ENCODE measurements at places on chromosomes 3 and 15.

GRCh38 chr15:82970696-82971095 lies 15.3 kb upstream of the RAMAC start:
- no peak for DNase-seq

DNA sequence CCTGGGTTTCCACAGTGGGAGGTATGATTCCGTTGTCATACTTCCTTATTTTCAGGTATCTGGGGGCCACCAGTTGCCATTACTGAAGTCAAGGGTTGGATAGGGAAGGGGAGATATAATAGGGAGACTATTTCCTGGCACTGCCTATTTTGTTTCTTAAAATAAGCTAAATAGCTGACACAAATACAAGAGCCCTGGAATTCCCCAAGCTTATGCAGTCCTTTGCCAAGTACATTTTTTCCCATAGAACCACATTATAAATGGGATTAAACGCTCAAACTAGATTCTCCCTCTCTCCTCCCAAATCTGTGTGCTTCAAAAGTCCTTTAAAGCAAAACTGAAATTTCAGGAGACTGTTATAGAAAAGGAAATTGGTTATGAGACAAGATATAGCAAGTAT lies 68.7 kb downstream of the AP4E1 start:
- DNase-seq, result no peak

DNA sequence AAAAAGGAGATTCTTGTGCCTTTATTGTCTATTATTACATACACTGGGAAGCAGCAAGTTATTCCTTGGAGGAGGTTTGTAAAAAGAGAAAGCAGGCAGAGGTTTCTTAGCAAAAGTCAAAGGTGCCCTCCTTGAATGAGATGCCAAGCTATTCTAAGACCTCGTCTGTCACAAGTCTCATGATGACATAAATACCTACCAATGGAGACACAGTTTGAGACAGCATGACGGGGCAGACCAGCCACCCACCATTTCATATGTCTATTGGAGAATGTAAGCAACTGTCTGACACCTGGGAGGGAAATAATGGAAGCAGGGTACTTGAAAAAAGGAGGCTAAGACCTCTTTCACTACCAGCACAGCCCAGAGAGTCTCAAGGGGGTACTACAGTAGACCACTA lies 2.2 kb downstream of the RGMA start:
- no peak for DNase-seq

- no peak for DNase-seq
Observed at GRCh38 chr3:11808231-11808630, 38.5 kb downstream of the TAMM41 start.

GRCh38 chr3:123401836-123402530 lies 46.9 kb downstream of the ADCY5 start:
- no peak for DNase-seq

DNA sequence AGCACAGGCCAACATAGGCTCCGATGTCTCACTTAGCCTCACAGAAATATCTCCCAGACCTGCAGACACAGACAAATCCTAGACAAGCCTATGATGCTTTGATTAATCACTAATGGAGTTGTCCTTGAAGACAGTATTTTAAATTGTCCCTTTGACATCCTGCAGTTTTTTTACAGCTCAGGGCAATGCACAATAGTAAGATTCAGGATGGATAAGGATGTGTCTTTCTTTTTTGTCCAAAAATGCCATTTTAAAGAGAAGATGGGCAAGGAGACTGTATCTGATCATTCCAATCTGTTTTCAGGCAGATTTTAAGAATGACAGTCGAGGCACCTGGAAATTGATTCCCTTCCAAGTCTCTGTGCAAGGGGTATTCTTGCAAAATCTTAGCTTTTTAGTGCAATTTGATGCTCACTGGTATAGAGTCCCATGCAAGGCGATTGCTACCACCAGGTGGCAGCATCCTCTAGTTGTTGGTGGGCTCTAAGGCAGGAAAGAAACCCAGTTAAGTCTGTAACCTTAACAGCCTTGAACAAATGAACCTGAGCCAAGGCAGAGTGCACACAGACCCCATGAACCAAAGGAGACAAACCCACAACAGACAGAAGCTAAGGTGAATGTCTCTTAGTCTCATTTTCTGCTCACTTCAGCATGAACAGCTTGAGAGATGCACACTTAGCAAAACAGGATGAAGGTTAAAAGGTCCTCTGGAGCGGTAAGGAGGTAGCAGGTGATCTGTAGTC lies 51.2 kb upstream of the MINAR1 start:
- DNase-seq, result peak; percentile 49

DNA sequence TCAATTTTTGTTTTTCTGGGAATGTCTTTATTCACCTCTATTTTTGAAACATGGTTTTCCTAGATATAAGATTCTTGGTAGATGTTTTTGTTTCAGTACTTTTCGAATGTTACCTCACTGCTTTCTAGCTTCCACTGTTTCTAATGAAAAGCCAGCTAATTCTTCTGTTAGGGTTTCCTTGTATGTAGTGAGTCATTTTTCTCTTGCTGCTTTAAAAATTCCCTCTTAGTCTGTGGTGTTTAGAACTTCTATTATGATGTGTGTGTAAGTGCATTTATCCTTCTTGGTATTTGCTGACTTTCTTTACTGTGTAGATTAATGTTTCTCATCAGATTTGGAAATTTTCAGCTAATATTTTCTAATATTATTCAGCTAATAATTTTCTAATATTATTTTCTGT lies 151.1 kb upstream of the OSTN start:
- DNase-seq, result no peak

- DNase-seq, result no peak
Observed at GRCh38 chr15:40764629-40765103, 798 bp downstream of the GCHFR start.

GRCh38 chr15:28927043-28927442 lies 41.3 kb downstream of the APBA2 start:
- no peak for DNase-seq

- DNase-seq, result no peak
Observed at GRCh38 chr15:27850981-27851857, 247.9 kb downstream of the OCA2 start.

GRCh38 chr3:16810593-16811367 lies 74.0 kb upstream of the PLCL2 start:
- DNase-seq, result no peak

DNA sequence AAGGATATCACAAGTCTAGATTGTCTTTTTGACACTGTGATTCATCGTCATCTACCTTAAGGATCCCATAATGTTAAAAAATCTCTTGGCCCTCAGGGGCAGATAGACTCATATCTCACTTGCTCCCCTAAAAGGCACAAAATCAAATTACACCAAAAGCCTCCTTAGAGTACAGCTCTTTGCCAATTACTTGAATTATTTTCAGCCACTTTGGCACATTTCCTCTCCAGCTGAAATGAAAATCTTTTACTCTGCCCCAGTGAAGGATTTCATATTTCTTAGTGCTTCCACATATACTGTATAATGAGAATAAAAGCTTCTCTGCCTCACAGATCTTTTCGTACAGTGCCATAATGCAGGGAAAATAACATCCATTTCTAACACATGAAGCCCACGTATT lies 190.7 kb upstream of the GBE1 start:
- no peak for DNase-seq

DNA sequence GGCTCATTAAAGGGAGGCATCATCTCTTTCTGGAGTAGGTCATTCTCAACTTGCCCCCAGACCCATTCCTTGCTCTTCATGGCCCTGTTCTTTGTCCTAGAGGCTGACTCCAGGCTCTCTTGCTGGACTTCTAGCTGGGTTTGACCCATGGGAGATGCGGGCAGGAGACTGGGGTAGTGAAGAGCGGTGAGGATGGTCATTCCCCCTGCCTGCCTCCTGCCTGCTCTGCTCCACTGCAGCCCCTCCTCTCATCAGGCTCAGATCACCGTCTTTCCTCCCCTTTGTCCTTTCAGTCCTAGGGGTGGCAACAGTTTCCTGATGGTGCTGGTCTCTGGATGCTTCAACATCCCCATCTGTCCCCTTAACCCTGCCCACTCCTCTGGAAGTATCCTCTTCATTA lies 170.9 kb downstream of the ABHD5 start:
- DNase-seq, result no peak

GRCh38 chr3:37892927-37893600 lies 31.4 kb downstream of the CTDSPL start:
- DNase-seq, result no peak

- no peak for DNase-seq
Observed at GRCh38 chr3:53083521-53083920, 37.6 kb upstream of the SFMBT1 start.

DNA sequence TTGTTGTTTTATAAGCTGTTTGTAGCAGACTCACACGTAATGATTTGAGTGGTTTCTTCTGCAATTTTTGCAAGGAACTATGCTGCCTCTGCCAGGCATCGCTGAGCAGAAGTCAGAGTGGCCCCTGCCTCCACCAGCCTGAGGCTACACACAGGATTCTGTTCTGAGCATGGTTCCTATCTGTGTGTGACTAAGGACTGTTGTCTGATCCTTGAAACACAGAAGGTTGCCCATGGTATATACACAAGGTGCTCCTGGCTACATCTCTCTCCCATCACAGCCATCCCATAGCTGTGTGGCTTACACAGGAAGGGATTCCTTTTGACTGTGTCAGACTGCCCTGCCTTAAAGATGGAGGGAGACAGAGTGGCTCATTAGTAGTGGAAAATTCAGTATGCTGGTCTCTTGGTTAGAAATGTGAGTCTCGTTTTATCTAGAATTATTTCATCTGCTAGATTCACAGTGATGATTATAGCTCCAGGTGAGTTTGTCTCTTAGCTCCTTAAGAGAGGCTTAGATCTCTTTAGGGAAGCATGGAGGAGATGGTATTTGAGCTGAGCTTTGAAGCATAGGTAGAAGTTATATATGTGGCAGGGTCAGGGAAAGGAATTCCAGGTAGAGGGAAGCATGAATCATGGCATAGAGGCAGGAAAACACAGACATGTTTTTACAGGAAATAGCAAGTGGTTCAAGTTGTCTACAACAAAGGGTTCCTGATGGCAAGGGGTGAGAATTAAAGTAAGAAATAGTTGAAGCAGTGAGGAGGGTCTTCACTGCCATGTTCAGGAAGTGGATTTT lies 37.5 kb downstream of the SNAPC5 start:
- DNase-seq, result no peak

GRCh38 chr3:128349963-128350599 lies 116.6 kb downstream of the DNAJB8 start:
- no peak for DNase-seq

GRCh38 chr3:149291178-149291577 lies 42.3 kb downstream of the TM4SF18 start:
- DNase-seq, result no peak

GRCh38 chr3:158847452-158847821 lies 45.6 kb downstream of the MFSD1 start:
- no peak for DNase-seq

GRCh38 chr15:41493902-41494189 lies 172 bp downstream of the ITPKA start:
- no peak for DNase-seq

- no peak for DNase-seq
Observed at GRCh38 chr3:140766465-140766864, 88.6 kb downstream of the TRIM42 start.

DNA sequence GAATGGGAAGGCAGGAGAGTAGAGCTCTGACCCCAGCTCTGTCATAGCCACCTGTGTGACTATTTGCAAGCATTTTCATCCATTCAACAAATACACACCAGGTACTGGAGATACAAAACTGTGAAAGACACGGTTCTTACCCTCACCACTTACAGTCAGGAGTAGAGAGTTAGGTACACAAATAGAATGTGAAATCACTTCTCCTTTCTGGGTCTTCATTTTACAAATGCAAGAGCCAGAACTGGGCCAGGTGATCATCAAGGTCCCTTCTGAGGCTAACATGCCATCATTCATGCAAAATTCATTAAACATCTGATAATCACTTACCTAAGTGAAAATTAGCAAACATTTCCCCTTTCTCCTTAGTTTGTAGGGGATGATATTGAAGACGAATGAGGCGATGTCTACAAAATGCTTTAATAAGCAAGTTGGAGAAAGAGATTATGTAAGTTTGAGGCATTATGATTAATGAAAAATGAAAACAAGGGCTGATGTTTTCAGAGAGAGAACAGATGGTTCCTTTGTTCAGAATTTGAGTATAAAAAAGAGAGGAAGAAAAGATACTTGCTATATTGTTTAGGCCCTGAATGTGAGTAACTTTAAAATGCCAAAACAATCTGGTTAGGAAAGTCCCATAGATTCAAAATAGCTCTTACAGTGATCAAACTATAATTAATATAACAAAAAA lies 88.6 kb downstream of the LPP start:
- no peak for DNase-seq

- DNase-seq, result no peak
Observed at GRCh38 chr15:50758712-50759205, 6.7 kb downstream of the SPPL2A start.

DNA sequence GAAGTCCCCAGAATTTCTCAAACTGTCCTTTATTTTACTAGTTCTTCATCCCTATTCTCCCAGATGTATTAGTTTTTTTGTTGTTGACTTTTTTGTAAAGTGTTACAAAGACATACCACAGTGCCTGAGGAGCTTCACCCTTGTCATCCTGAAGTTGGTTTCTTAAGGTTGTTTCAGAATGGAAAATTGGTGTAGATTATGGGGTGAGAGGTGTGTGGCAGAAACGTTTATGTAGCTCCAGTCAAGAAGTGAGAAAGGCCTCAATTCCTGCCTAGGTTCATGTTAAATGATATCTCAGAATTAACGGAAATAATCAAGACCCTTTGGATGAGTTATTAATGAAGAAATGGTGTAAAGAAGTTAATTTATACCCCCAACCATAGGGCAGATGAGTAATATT lies 6.8 kb downstream of the EDEM1 start:
- no peak for DNase-seq

DNA sequence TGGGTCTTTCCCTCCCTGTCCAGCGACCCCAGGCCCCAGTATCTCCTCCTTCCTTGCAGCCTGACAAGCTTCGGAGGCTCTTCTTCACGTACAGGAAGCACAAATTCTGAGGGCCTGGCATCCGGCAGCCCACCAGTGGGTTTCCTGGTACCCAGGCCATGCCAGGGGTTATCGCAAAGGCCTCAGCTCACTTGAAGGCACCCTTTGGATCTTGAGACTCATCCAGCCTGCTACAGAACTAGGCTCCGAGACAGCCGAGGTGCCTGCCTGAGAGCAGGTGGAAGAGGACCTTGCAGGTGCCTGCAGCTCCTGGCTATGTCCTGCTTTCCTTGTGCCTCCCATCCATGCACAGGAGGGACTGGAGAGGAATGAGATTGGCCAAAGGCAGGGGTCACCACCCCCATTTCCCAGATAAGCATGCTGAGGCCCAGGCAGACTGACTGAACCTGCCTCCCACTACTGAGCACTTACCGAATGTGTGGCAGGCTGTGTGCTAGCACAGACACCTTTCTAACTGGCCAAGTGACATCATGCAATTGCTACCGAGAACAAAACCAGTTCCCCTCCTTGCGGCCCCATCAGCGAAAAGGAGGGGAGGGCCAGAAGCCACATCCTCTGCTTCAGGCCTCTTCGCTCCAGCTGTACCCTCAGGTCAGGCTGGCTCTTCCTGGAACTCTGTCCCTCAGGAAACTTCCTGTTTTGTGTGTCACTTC lies 11.2 kb downstream of the SH2D7 start:
- DNase-seq, result no peak

- no peak for DNase-seq
Observed at GRCh38 chr3:129524081-129524480, 4.4 kb upstream of the RHO start.

- no peak for DNase-seq
Observed at GRCh38 chr15:62165104-62165792, at the start of gene C2CD4B. Gene C2CD4B, minus strand, starts transcription at chr15:62165285. Its CDS starts 301 bp downstream, at chr15:62164984.

GRCh38 chr3:148923592-148923991 lies 58.5 kb downstream of the CPA3 start:
- no peak for DNase-seq

Measured in bone marrow (tissue), 2 donors.